Pericardium fibroblast (primary cell): ENCODE measurements at places on chromosomes 1 and 21. TPM values are rescaled to one million over a fixed set of nuclear protein-coding genes. Genes with fewer than 3 reads are reported as not detected.

DIP2A gene
- 8.9 and 15.3 TPM in 2 replicates for total RNA-seq

RIMS3 gene
- 0.82 and 1.2 TPM in 2 replicates for total RNA-seq

PLA2G2D gene
- total RNA-seq: not detected in 2 replicates

RHOU gene
- 11.8 and 12.4 TPM in 2 replicates for total RNA-seq

CLEC20A gene
- not detected in 2 replicates for total RNA-seq

NEK2 gene
- 1.4 and 3.0 TPM in 2 replicates for total RNA-seq

ABL2 gene
- 6.8 and 11.0 TPM in 2 replicates for total RNA-seq

OR2T11 gene
- not detected in 2 replicates for total RNA-seq

LUZP1 gene
- 16.7 and 18.2 TPM in 2 replicates for total RNA-seq

SDE2 gene
- total RNA-seq: 7.1 and 10.3 TPM in 2 replicates

CHIA gene
- total RNA-seq: not detected in 2 replicates

ERG gene
- total RNA-seq: 0.23 and 4.0 TPM in 2 replicates

TTC39A gene
- not detected in 2 replicates for total RNA-seq

DENND2D gene
- total RNA-seq: 2.6 and 5.3 TPM in 2 replicates

TAS1R1 gene
- total RNA-seq: 0.17 TPM in 1 of 2 replicates, not detected in the other

ALDH4A1 gene
- total RNA-seq: 9.6 and 18.6 TPM in 2 replicates

KPRP gene
- not detected in 2 replicates for total RNA-seq

USP16 gene
- 12.9 and 24.4 TPM in 2 replicates for total RNA-seq

PLXNA2 gene
- total RNA-seq: 6.7 and 18.1 TPM in 2 replicates

ETNK2 gene
- total RNA-seq: 12.7 and 19.2 TPM in 2 replicates

PLA2G2A gene
- 2.0 and 3.2 TPM in 2 replicates for total RNA-seq

NTMT2 gene
- not detected in 2 replicates for total RNA-seq

SH3D21 gene
- total RNA-seq: 2.4 and 3.2 TPM in 2 replicates
